NCI-H2081 (cell line): ENCODE measurements at places on chromosomes 7 and 10.

GRCh38 chr10:24215603-24216002 lies 6.7 kb downstream of the KIAA1217 start:
- DNase-seq, result no peak

DNA sequence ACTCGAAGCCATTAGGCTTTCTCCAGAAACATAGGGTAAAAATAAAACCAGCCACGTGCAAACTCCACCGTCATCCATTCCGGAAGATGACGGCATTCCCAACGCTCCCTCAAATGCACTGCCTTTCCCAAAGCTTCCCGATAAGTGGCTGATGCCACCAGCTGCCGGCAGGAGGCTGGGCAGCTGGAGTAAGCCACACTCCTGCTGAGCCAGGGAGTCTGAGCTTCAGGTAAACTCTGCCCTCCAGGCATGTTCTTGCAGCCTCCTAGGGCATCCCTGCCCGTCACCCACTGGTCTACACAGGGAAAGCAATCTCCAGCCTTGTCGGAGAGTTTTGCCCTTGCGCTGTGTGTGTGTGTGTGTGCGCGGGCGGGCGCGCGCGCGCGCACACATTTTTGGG lies 40.5 kb upstream of the TMEM273 start:
- no peak for DNase-seq

GRCh38 chr7:5213286-5213645 lies 23.2 kb downstream of the WIPI2 start:
- no peak for DNase-seq

- no peak for DNase-seq
These were observed 2.5 kb downstream of the LRCH4 start for GRCh38 chr7:100583132-100584053.

DNA sequence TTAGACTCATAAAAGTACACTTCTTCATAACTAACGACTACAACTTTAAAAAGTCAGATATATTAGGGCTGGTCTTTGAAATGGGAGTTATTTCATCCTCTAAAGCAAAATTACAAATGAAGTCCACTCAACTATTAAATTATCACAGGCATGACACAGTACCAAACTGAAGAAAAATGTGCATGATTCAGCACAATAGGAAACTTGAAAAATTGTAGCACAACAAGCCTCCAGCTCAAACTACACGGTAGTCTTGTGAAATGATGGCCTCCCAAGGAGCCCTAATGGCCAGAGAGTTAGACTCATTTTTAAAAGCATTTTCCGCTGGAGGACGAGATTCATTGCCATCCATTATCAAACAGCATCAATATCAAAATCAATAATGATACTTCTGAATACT lies 76.4 kb downstream of the MAGI2 start:
- DNase-seq, result no peak
